Right renal pelvis (tissue), 4 donors: ENCODE measurements at places on chromosomes 11 and 22. TPM values are rescaled to one million over a fixed set of nuclear protein-coding genes. Genes with fewer than 3 reads are reported as not detected.

DNA sequence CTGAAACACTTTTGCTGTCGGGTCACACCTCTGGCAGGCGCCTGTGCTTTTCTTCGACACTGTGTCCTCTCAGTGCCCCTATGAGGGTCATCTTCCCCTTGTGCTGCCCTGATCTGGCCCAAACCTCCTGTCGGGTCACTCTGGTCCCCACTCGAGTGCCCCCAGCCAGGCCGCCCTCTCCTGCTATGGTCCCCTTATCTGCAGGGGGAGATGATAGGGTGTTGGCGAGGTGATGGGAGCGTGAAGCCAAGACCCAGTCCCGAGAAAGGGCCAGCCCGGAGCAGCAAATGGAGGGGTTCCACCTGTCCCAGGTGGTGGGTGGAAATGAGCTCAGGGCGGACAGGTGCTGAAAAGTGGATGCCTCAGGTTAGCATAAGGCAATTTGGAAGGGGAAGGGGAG lies 9.7 kb downstream of the NADSYN1 start:
- DNase-seq, result no peak

GRCh38 chr11:13962198-13962561 lies 343 bp upstream of the SPON1 start:
- DNase-seq, result no peak

GRCh38 chr11:92397221-92397755 lies 172.7 kb downstream of the FAT3 start:
- no peak for DNase-seq

GRCh38 chr11:103055221-103055890 lies 36.6 kb downstream of the DCUN1D5 start:
- DNase-seq, result no peak

Gene DDX6
- polyA plus RNA-seq, result 133 TPM

GRCh38 chr22:35838855-35839576 lies 121.3 kb downstream of the APOL5 start:
- DNase-seq, result peak; percentile 22

DNA sequence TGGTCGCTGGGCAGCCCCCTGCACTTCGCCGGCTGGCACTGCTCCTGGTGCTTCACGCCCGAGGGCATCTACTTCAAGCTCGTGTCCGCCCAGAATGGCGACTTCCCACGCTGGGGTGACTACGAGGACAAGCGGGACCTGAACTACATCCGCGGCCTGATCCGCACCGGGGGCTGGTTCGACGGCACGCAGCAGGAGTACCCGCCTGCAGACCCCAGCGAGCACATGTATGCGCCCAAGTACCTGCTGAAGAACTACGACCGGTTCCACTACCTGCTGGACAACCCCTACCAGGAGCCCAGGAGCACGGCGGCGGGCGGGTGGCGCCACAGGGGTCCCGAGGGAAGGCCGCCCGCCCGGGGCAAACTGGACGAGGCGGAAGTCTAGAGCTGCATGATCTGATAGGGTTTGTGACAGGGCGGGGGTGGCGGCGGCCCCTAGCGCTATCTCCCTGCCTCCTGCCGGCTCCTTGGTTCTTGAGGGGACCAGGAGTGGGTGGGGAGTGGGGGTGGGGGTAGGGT lies 13.5 kb upstream of the MIEF1 start:
- DNase-seq, result no peak

Gene CECR2
- 14.1 TPM for polyA plus RNA-seq

GRCh38 chr11:46963844-46964243 lies 27.3 kb downstream of the CSTPP1 start:
- DNase-seq, result no peak
